ENCODE measurements at places on chromosomes 3 and 15.

DNA sequence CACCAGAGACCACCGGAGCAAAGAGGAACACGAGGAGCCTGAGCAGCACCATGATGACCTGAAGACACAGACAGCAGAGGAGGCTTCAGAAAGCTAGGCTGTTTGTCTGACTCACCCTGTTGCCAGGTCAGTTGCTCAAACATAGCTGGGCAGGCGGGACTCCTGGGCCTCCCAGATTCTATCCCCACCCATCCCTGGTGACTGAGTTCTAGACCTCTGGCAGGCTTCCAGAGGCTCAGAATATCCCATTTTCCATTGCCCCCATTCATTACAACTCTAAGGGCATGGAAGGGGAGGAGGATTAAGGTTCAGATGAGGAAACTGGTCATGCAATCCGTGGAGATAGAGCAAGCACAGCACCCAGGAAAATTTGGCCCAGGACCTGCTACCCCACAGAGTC is at the start of gene CDHR4:
Gene CDHR4, minus strand, starts transcription at position 113 of the 400 bp plus-strand sequence. Its CDS starts 61 bp downstream, at position 52.
- no peak for DNase-seq

DNA sequence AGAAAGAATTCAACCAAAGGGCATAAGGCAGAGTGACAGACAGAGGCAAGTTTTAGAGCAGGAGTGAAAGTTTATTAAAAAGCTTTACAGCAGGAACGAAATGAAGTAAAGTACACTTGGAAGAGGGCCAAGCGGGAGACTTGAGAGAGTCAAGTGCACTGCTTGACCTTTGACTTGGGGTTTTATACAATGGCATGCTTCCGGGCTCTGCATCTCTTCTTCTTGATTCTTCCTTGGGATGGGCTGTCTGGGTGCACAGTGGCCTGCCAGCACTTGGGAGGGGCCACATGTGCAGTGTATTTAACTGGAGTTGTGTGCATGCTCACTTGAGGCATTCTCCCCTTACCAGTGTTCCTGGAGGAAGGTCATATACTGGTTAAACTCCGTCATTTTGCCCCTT is 30.4 kb upstream of the KLHL25 start:
- no peak for DNase-seq

- no peak for DNase-seq
Measured at GRCh38 chr3:58001979-58002378, 6.2 kb upstream of the FLNB start.

GRCh38 chr3:163048881-163049280 is 1552.3 kb downstream of the OTOL1 start:
- DNase-seq, result no peak

- DNase-seq, result peak; percentile 61
Measured at GRCh38 chr3:108221911-108222852, at the start of gene IFT57. TSS of gene IFT57 (minus strand) at chr3:108222424. CDS start at chr3:108222322, 102 bp downstream.

DNA sequence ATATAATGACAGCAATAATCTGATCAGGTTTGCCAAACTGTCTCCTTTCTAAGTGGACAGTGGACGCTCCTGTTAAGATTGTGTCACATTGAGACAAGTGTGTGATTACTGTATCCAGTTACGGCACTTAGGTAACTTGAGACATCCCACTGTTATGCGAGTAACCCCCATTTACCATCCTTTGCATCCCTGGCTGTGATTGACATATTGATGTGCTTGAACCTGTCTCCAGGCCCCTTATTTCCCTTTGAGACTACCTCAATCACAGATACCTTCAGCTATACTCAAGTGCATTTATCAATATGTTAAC is 785.2 kb downstream of the NR2F2 start:
- no peak for DNase-seq

DNA sequence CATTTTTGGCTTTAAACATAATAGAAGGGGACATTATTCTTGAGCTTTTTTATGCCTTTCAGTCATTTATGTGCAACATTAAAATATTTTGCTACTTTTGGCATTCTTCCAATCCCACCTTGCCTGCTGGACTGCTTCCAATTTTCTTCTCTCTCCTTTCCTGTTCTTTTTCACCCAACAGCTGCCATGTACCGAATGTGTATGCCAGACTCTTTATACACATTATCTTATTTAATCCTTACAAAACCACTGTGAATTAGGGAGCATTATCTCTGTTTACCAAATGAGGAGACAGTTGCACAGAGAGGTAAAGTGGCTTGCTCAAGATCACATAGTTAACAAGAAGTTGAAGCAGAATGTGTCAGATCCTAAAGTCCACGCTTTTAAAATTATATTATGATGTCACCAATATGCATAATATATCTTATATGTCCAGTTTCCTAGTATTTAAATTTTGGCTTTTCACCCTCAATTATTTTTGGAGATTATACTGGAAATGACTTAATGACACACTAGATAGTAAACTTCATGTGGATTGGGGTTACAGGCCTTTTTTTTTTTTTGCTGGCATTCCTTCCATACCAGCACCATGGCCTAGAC is 231.5 kb downstream of the THRB start:
- DNase-seq, result no peak

DNA sequence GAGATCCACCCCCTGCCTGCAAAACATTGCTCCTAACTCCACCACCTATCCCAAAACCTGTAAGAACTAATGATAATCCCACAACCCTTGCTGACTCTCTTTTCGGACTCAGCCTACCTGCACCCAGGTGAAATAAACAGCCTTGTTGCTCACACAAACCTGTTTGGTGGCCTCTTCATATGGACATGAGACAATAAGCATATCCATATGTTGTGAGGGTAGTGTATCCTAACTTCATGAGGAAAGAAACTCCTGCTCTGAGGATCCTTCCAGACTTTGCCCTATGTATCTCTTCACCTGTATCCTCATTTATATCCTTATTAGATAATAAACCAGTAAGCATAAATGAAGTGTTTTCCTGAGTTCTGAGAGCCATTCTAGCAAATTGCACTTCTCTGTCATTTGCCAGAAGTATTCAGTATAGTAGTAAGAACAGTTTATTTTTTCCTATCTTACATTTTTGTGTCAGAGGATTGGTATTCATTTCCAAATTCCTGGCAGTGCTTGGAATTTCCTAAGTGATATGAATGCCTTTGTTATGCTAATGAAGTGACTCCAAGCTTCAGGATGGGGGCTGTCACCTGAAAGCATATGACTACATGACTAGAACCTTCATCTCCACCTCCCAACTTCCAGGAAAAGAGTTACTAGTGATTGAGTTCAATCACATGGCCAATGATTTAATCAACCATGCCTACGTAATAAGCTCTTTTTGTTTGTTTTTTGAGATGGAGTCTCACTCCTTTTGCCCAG is 30.2 kb downstream of the TTBK2 start:
- no peak for DNase-seq

DNA sequence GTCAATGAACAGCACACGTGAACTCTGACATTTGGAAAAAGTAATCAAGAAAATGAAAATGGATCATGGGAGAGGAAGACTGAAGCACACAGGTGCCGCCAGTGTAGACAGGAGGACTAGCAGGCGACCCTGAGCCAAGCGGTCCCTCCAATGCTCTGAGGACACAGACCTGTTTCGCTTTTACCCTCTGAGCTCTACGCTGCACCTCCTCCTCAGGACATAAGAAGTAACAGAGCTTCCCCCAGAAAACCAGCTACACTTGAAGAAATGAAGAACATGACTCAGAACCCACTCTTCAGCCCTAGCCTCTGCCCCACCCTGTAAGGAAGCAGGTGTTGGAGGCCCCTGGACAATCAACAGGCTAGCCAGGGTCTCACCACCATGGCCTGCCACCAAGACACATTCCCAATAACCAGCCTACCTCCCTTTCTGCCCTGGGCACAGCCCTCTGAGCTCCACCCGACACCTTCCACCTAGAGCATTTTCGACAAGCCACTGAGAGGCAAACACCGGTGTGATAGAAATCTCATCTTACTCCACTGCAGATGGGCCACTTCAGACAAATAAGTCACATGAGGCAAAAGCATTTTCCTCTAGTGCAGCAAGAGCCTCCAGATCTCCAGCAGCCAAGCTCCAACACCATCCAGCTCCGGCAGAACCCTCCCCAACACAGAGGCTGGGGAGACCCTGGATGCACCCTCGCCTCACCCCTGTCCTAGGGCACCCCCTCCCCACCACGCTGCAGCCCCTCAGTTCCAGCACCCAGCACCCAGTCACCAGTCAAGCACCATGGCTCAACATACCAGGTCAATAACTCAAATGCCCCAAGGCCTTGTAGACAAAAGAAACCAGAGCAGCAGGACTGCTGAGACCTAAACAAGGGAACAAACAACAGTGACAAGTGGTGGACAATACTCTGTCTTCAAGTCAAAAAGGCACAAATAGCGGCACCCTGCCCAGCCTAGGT is 11.4 kb downstream of the FAM174B start:
- DNase-seq, result no peak

DNA sequence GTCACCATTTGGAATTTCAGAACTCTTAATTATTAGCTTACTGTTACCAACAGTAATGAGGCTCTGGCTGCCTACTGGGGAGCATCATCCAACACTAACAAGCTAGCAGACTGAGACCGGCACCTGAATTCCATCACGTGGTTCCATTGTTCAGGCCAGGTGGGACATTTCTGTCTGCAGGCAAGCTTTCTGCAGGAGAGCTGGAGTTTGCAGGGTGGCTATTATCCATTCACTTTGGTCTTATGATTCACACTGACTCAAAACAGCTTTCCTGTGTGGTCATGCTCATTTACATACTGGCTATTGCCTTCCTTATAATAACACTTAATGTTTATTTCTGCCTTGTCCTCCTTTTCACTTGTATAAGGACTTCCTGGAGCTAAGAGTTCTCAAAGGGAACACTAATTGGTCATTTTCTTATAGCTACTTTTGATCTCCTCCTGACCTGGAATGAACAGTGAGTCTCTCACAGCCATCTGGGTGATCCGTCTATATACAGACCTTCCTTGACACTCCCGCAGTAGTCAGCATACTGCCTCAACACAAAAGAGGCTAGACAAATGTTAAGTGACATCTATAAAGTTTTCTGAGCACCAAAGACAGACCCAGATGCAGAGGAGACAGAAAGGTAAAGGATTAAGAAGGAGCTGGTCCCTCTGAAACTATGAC is 695.4 kb downstream of the FHIT start:
- no peak for DNase-seq

- DNase-seq, result no peak
Measured at GRCh38 chr3:173663696-173664111, 266.2 kb downstream of the NLGN1 start.

DNA sequence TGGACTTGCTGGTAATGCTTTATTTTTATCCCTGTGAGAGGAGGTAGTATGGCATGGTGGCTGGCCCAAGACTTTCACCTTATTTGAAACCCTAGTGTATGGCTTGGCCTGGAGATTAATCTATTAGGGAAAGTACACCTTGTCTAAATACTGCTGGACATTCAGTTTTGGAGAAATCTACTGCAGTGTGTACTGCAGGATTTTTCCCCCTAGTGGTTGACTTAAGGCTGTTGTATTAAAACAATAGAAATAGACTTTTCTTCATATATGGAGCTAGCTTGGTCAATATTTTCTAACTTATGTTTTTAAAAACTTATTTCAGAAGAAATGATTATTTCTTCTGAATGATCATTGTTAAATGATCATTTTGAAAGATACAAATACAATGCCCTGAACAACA is 13.9 kb upstream of the SLITRK3 start:
- DNase-seq, result no peak

DNA sequence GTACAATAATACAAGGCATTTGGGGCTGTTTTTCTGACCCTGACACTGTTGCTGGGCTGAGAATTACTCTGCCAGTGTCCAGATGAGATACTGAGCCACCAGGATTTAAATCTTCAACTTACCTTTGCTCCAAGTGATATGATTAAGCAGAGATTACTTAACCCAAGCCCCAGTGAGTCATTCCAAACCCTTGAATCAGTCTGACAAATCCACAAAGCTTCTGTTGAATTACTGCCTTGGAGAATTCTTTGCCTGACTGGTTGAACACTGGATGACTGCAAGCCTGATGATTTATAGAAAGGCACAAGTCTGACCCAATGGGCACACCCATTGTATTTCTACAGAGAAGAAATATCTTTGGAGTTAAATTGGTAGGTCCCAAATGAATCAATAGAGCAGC is 88.2 kb upstream of the TSC22D2 start:
- no peak for DNase-seq

DNA sequence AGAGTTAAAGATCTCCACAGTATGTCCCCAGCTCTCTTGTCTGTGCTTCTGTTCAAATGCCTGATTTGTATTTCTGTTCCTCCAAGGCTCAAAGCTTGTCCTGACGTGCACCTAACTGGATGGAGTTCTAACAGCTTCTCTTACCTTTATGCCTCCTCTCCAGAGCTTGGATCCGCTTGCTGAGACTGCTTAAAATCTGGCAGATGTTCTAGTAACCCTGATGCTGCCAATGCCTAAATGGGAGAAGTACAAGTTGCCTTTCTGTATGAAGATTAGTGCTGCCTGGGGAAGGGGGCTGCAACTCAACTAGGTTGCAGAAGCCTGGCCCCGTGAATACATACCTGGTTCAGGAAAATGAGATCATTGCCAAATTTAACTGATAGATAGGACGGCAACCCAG is 354.5 kb upstream of the KCNMB2 start:
- DNase-seq, result no peak

- DNase-seq, result no peak
Measured at GRCh38 chr15:96273317-96274086, 57.0 kb upstream of the NR2F2 start.

- DNase-seq, result no peak
Measured at GRCh38 chr15:33551860-33552259, 241.1 kb downstream of the RYR3 start.

DNA sequence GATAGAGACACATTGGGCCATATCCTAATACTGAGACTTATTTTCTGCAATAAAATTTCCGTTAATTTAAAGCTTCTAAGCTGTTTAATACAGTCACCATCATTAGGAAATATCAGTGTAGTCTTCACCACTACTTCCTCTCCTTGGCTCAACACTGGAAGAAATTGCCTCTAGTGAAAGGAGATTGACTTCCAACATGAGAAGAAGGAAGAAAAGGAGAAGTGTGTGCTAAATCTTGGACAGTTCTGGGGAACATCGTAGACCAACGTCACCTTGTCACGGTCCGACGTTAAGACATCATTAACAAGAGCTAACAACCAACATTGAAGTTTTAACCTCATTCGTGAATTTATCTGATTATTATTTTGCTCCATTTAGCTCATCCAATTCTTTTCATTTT is 987.0 kb upstream of the CFAP20DC start:
- DNase-seq, result no peak

DNA sequence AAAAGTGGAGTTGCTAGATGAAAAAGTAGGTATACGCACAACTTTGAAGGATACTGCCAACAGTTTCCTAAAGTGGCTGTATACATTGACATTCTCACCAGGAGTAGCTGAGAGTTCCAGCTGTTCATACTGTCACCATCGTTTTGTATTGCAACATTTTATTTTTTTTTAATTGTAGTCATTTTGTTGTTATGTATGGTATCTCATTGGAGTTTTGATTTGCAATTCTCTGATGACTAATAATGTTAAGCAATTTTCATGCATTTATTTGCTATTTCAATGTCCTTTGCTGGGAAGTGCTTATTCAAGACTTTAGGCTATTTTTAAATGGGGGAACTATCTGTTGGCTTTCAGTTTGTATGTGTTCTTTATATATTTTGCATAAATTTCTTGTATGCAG is 185.1 kb upstream of the TGFBR2 start:
- DNase-seq, result no peak

GRCh38 chr3:37670961-37671483 is 190.7 kb upstream of the CTDSPL start:
- DNase-seq, result no peak

Data from cortex of kidney (tissue), 1 donor.